ENCODE measurements at places on chromosomes 6 and 20.

GRCh38 chr6:2809015-2809414, 32.6 kb downstream of the SERPINB1 start:
- no peak for DNase-seq

- DNase-seq: no peak
These were observed 2.6 kb upstream of the DEF6 start for GRCh38 chr6:35295036-35295435.

DNA sequence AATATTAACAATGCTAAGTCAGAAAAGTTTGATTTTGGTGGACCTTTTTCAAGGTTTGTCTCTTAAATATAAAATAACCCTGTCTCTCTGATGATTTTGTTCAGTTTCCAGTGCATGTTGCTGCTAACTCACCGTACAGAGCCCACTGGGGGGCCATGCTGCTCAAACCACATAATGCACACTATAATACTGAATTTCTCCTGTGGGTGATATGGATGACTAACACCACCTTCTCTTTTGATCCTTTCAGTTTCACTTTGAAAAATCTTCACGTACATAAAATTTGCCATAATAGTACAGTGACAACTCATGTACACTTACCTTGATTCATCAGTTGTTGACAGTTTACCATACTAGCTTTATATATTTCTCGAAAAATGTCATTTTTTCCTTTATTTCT, 506.6 kb upstream of the MAN1A1 start:
- no peak for DNase-seq

DNA sequence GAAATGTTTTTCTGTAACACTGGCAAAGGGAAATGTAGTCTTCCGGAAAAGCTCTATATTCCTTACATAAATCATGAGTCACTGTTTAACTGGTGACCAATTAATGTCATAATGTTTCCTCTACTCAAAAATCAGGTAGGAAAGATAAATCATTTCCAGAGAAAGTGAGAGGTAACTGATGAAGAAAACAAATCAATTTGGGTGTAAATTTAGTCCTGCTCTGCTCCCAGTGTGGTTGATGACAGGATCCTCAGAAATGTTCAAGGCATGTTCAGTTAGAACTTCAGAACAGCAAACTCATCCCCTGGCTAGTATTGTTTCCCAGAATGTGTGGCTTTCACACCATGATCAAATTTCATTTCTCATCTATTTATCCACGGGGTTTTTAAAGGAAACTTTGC, 38.8 kb upstream of the SPACA1 start:
- no peak for DNase-seq

- no peak for DNase-seq
These were observed 198.4 kb upstream of the KCNK16 start for GRCh38 chr6:39520916-39521315.

DNA sequence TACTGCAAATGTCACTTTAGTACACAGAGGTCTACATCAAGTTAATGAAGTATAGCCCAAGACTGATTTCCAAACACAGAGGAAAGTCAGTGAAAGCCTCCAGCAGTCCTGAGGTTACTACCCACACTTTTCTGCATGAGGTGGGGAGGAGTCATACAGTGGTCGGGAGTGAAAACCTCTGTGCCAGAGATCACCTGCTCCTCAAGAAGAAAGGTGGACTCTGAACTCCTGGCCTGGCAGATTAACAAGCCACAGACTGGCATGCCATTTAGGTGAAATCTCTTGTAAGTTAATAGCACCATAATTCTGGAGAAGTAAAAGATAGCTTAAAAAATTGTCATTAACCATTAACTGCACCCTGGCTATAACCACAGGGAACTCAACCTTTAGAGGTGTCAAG, 125.0 kb upstream of the LAMP5 start:
- no peak for DNase-seq

DNA sequence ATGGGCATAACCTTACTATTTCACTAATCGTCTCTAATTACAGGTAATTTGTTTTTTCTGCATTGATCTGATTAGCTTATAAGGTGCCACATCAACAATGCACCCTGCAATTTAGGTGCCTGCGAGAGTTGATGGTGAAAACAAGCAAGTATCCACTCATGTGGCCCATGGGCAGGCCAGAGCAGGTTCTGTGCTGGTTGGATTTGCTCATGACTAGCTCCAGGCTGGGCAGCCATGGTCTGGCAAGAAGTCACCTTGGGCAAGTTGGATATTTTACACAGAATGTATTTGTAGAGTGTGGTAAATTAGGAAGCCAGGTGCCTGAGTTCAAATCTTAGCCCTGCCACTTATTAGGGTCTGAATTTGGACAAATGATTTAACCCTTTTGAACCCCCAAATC, 25.3 kb downstream of the RAB44 start:
- no peak for DNase-seq

DNA sequence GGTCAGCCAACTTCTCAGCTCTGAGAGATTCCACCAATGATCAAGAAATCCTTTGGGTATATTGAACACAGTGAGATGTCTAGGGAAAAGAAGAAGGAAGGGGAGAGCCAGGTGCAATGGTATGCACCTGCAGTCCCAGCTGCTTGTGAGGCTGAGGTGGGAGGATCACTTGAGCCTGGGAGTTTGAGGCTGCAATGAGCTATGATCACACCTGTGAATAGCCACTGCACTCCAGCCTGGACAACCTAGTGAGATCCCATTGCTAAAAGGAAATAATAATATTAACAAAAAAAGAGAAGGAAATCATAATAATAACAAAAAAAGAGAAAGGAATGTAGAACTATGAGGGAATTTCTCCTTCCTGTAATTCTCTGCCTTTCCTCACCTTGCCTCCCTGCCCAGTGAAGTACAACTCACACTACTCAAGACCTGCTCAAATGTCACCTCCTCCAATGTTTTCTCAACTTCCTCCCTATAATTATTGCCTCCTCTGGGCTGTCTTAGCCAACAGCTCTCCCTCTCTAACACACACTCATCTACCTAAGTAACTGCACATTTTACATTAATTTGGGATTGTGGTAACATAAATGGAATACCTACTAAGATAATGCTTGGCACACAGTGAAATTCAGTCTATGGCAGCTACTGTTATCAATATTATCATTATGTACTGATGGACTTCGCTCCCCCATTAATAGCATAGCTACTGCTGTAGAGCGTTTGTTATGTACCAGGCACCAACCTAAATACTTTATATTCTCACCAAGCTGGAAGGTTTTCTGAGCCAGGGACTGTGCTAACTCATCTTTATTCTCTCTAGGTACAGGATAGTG, 103.6 kb downstream of the KIF13A start:
- no peak for DNase-seq

DNA sequence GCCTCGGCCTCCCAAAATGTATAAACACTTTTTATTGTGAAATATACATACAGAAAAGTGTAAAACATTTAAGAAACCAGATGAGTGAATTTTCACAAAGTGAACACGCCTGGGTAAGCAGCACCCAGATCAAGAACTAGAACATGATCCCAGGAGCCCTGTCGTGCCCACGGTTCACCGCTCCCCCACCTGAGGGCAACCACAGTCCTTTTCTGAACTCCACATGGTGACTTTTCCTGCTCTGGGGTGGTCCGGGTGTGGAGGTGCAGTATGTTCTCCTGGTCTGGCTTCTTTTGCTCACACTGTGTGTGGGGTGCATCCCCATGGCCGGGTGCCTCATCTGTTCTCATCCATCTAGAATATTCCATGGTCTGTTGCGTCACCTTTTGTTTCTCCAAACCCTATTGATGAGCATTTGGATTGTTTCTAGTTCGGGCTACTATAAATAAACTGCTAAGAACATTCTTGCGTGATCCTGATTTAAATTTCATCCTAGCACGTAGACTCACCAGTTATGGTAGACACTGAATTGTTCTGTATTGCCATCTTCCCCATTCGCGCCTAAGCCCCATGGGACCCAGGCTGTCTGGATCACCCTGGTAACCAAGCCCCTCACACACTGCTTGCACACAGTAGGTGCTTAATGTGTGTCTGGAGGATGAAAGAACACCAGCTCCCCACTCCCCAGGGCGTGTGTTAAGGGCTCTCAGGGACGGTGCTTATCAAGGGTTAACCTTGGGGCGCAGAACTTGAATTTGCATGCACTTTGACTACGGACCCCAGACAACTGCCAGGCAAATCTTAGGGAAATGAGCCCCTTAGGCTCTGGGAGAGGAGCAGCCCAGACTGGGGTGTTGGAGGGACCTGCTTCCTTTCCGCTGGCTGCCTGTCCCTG, 56.2 kb downstream of the CTCFL start:
- DNase-seq: no peak

- no peak for DNase-seq
These were observed 18.3 kb upstream of the SHLD1 start for GRCh38 chr20:5731753-5732366.

- DNase-seq: no peak
These were observed 79.6 kb downstream of the OLIG3 start for GRCh38 chr6:137414599-137414998.
